ENCODE measurements at places on chromosomes 1 and 21. TPM values are rescaled to one million over a fixed set of nuclear protein-coding genes. Genes with fewer than 3 reads are reported as not detected.

Gene UBE2J2
- total RNA-seq: 84.0 TPM

Gene ZBTB37
- 12.0 TPM for total RNA-seq

Gene FLG2
- not detected for total RNA-seq

Gene KIRREL1
- 29.9 TPM for total RNA-seq

Gene NUDT4B
- not detected for total RNA-seq

Measured in H9 (cell line).